ENCODE measurements at places on chromosomes 6 and 20.

GRCh38 chr6:128600397-128600951 is 80.1 kb upstream of the PTPRK start:
- DNase-seq: no peak

DNA sequence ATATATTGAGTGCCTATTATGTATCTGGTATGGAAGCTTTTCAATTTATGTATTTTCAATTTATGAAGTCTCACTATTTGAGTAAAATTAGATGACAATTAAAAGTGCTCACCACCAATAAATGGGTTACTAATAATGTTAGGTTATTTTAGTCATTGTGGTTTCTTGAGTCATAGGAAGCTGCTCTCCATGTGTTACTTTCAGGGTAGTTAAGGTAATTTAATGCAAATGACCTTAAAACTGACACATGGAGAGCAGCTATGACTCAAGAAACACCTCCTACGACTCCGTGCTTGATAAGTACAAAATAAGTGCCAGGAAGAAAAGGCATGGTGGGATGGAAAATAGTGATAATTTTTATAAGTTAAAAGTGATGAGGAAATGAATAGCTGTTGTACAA is 16.5 kb upstream of the TINAG start:
- DNase-seq: no peak

GRCh38 chr6:376827-377640 is 14.5 kb upstream of the IRF4 start:
- no peak for DNase-seq

DNA sequence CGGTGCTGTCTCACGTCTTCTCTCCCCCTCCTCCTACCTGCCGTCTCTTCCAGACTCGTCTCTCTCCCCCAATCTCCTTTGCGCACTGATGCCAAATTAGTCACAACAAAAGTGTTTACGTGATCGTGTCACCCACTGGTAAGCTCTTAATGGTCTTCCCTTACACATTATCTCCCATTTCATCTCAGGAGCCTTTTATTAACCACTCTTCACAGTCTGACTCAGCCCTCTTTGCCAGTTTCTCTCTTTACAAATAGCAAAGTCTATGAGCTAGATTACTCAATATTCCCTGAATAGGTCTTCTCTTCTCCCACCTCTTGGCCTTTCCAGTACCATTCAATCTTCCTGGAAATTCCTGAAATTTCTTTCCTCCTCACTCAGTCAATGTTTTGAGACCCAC is 247.0 kb downstream of the ESR1 start:
- DNase-seq: no peak

- no peak for DNase-seq
These were observed 37.5 kb upstream of the BEND3 start for GRCh38 chr6:107152638-107153430.

DNA sequence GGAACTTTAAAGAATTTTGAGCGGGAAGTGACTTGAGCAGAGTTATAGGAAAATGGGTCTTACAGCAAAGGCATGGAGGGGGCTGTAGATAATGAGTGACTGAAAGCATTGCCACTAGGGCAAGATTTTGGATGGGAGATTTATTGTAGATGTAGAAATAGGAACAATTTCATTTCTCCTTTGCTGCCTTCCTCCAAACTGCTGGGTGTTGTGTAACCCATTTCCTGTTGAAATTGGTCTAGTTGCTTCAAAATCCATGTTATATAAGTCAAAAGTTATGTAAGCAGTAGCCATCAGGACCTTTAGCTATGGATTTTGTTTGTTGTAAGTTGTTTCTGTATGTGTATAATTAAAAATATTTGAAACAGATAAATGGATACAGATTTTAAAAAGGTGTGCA is 11.1 kb downstream of the YWHAB start:
- no peak for DNase-seq

DNA sequence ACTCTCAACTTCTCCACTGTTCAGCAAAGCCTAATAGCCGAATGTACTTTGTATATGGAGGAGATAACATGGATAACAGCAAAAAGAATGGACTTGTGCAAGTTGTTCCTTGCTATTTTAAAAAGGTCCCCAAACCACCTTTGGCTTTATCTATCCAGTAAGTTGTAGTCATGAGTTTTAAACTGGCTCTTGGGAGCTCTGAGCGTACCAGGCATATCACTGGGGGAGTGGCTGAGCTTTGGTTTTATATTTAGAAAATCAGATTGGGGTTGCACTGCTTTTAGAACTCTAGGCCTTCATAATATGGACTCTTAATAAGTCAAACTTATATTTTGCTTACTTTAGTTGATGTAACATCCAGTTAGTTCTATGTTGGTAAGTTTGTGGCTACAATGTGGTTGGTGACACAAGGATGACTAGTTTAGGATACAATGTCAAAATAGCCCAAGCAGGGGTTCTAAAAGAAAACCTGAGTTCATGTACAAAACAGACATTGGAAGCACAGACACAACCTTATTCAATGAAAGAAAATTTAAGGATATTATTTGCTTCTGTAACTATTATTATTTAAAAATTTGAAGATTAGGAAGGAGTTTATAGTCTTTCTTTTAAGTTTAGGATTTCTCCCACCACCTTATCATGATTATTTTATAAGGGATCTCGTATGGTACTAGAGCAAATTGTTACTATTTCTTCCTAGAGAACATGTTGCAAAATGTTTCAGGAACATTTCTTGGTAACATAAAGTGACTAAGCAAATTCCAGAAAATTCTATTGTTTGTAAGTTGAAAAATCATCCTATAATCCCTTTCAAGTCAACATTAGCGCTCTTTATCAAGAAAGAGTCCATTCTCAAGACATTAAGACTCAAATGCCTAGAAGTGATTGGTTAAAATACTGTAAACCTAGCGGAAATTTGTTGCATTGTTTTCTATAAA is 165.8 kb upstream of the SUPT3H start:
- DNase-seq: no peak

- no peak for DNase-seq
These were observed 84.5 kb downstream of the DNAH8 start for GRCh38 chr6:38799529-38800184.

DNA sequence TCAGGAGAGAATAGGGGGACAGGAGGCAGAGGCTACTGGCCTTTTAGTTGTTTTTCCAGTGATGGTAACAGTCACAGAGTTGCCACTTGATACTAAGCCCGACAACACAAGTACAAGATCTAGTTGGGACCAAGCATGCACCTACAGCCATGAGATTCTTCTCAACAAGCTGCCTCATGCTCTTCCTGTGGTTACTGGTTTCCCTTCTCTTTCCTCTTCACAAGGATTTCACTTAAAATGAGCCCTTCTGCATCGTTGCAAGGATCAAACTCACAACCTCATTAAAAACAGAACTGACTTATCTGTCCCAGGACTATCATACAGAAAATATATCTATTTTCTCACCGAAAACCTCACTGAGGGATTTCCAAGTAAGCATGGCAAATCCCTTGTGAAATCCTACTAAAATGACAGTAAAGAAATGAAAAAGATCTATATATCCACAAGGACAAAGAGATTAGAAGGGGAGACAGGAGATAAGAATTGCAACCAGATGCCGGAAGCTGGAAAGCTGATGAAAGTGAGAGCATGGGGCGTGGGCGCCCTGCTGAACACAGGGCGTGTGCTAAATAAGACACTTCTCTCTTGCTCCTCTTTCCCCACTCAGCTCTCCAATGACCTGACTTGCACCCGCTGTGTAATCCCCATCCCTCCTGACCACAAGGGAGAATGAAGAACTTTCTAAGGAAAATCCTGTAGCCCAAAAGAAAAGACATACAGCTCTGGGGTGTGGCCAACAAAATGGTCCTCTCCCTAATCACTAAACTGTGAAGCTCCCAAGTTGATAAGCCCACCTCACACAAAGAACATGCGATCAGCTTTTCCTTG is 13.4 kb downstream of the MTFR2 start:
- no peak for DNase-seq

DNA sequence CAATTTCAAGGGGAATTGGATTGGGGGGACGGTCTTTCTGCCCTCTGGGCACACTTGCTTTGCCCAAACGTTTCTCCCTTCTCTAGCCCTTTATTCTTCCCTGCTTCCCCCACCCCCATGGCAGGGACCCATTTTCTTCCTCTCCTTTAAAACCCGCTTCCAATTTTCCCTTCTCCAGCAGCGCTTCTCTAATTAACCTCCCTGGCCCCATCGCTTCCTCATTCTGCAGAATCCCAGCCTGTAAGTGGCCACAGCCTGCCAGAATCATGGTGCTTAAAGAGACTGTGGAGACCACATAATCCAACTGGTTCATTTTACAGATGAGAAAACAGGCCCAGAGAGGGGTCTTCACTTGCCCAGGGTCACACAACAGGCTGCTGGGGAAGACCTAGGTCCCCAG is 61.4 kb downstream of the CPNE5 start:
- DNase-seq: no peak

DNA sequence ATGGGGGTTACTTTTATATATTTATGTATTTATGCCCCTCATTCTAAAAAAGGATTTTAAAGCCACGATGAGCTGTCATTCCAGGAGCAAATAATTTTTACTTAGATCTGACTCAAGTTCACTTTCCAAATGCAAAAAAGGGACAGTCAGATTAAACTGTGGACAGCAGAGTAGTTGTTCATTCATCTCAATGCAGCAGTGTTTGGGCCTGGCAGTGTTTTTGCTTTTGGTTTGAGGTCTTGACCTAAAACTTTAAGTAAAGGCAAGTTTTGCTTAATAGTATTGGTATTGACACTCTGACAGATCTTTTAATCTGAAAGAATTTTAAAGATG is 13.9 kb downstream of the JARID2 start:
- DNase-seq: no peak

DNA sequence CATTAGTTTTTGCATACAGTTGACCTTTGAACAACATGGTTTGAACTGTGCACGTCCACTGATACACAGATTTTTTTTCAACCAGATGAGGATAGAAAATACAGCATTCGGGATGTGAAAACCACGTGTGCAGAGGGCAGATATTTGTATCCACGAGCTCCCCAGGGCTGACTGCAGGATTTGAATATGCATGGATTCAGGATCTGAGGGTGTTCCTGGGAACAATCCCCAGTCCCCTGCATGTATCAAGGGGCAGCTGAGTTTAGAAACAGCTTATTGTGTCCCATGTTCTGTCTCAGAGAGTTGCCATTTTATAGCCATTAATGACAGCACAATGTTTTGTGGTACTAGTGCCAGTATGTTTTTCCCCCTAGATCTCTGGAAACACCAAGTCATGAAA is 53.6 kb downstream of the CD164 start:
- no peak for DNase-seq

DNA sequence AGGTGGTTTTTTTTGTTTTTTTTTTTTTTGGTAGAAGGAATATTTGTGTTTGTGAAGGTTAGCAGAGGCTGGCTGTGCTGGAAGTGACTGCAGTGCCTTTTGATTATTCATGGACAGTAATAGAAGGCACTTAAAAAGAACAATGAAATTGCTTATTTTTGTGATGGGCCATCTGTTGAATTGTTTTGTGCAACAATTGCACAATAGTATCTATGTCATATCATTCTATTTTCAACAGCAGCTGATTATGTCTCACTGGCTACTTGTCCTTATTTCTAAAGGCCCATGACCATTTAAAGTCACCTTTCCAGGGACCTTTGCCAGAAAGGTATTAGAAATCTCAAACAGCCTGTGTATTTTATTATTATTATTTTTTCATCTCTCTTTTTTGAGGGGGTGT is 70.6 kb downstream of the AFG1L start:
- no peak for DNase-seq

GRCh38 chr20:1204576-1204975 is 1.3 kb downstream of the C20orf202 start:
- DNase-seq: no peak

GRCh38 chr6:108806171-108806570 is 42.1 kb upstream of the ARMC2 start:
- no peak for DNase-seq

- DNase-seq: no peak
These were observed 9.1 kb downstream of the RIPK1 start for GRCh38 chr6:3077430-3077829.

DNA sequence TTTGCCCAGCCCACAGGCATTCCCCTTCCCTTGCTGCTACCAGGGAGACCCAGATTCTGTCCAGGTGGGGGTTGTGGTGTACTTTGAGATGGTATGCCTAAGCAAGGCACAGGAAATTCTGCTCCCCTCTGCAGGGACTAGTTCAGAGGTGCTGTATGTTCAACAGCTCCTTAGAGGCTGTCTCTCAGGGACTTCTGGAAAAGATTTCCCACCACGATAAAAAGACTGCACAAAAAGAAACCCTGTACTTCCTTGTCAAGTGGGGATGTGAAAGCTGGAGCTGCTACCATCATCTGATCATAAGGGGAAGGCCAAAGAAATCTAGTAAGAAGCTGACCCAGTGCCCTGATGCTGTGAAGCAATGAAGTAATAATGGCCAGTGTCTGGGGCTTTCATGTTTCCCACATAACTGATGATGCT is 51.5 kb upstream of the SMIM29 start:
- DNase-seq: no peak
